Foreskin keratinocyte (primary cell): ENCODE measurements at places on chromosomes 16 and 17. TPM values are rescaled to one million over a fixed set of nuclear protein-coding genes. Genes with fewer than 3 reads are reported as not detected.

CDRT4 gene
- total RNA-seq = 0.24 and 0.71 TPM in 2 replicates

RGS11 gene
- total RNA-seq = not detected in 2 replicates

IRF8 gene
- not detected in 2 replicates for total RNA-seq

CLEC3A gene
- not detected in 2 replicates for total RNA-seq

EMP2 gene
- 30.8 and 31.7 TPM in 2 replicates for total RNA-seq

ZSCAN10 gene
- total RNA-seq = not detected in 2 replicates

PGAP3 gene
- 3.3 and 4.6 TPM in 2 replicates for total RNA-seq

ARSG gene
- 0.48 and 0.53 TPM in 2 replicates for total RNA-seq

TSPAN10 gene
- 0.67 and 0.71 TPM in 2 replicates for total RNA-seq

PPM1D gene
- total RNA-seq = 5.0 and 5.2 TPM in 2 replicates

PRDM7 gene
- not detected in 2 replicates for total RNA-seq

KRT39 gene
- not detected in 2 replicates for total RNA-seq

C16orf89 gene
- total RNA-seq = not detected in 2 replicates

NPIPB6 gene
- 0.21 and 0.58 TPM in 2 replicates for total RNA-seq

BEAN1 gene
- total RNA-seq = 0.10 and 0.14 TPM in 2 replicates

KCNH4 gene
- total RNA-seq = not detected in 2 replicates

REXO5 gene
- total RNA-seq = 4.1 and 4.5 TPM in 2 replicates

AANAT gene
- not detected in 2 replicates for total RNA-seq

PYY gene
- total RNA-seq = not detected in 2 replicates

SPAG7 gene
- total RNA-seq = 74.4 and 85.3 TPM in 2 replicates

MFSD6L gene
- total RNA-seq = not detected in 2 replicates

CHP2 gene
- total RNA-seq = not detected in 2 replicates

YPEL2 gene
- 0.74 and 0.95 TPM in 2 replicates for total RNA-seq

TM4SF5 gene
- total RNA-seq = not detected in 2 replicates

CLEC19A gene
- total RNA-seq = not detected in 2 replicates

DDX52 gene
- total RNA-seq = 29.6 and 30.5 TPM in 2 replicates

SNX20 gene
- not detected in 2 replicates for total RNA-seq

UTS2R gene
- total RNA-seq = not detected in 2 replicates

TP53TG3C gene
- not detected in 2 replicates for total RNA-seq

TSEN54 gene
- total RNA-seq = 33.6 and 36.1 TPM in 2 replicates

CMIP gene
- 28.0 and 28.9 TPM in 2 replicates for total RNA-seq

SLFN5 gene
- 23.5 and 69.3 TPM in 2 replicates for total RNA-seq

ZG16B gene
- 0.60 and 0.68 TPM in 2 replicates for total RNA-seq

TVP23A gene
- not detected in 2 replicates for total RNA-seq

DNAH9 gene
- total RNA-seq = 0.10 and 0.21 TPM in 2 replicates

C17orf100 gene
- total RNA-seq = 0.88 and 1.2 TPM in 2 replicates

OSGIN1 gene
- total RNA-seq = 1.3 and 1.4 TPM in 2 replicates

ASGR1 gene
- 0.14 and 0.21 TPM in 2 replicates for total RNA-seq

DNAH17 gene
- total RNA-seq = 0.07 and 0.10 TPM in 2 replicates

KRT36 gene
- total RNA-seq = not detected in 2 replicates

SEPTIN12 gene
- total RNA-seq = not detected in 2 replicates

SMPD3 gene
- total RNA-seq = 0.07 and 0.10 TPM in 2 replicates

MED31 gene
- total RNA-seq = 30.5 and 34.6 TPM in 2 replicates

CCDC200 gene
- total RNA-seq = not detected in 2 replicates

DNAH3 gene
- 0.07 and 0.10 TPM in 2 replicates for total RNA-seq

G6PC1 gene
- not detected in 2 replicates for total RNA-seq

CCL14 gene
- not detected in 2 replicates for total RNA-seq

NEURL4 gene
- 20.0 and 22.7 TPM in 2 replicates for total RNA-seq

ANKRD40CL gene
- total RNA-seq = not detected in 2 replicates

HOXB2 gene
- total RNA-seq = 0.41 and 0.74 TPM in 2 replicates

SDR42E2 gene
- not detected in 2 replicates for total RNA-seq

KRTAP2-1 gene
- not detected in 2 replicates for total RNA-seq

LITAFD gene
- not detected in 2 replicates for total RNA-seq

GAS2L2 gene
- not detected in 2 replicates for total RNA-seq

PIMREG gene
- 18.2 and 28.7 TPM in 2 replicates for total RNA-seq

TPSD1 gene
- not detected in 2 replicates for total RNA-seq
